ENCODE measurements at places on chromosomes 3 and 15.

GRCh38 chr3:149267565-149267964 lies 45.9 kb upstream of the CP start:
- DNase-seq, result no peak

DNA sequence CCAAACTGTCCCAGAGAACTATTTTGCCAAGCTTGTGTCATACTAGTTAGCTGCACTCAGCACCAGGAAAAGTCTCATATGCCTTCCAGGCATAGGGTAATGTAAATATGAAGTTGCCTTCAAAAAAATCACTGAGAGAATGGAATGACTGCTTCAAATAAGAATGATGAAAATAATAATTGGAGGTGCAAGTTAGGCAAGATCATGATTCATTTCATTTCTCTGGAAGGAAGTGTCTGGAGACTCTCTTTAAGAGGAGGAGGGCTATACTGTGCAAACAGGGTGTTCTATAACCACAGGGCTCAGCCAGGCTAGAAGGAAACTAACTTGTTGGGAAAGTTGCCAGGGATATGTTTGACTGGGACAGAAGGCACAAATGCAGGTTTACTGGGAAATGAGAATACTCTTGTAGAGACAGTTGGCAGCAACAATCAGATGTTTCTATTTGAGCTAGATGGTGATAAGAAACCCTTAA lies 4.3 kb downstream of the SIDT1 start:
- DNase-seq, result no peak

GRCh38 chr3:183116025-183116614 lies 16.8 kb upstream of the MCCC1 start:
- DNase-seq, result peak; percentile 19

DNA sequence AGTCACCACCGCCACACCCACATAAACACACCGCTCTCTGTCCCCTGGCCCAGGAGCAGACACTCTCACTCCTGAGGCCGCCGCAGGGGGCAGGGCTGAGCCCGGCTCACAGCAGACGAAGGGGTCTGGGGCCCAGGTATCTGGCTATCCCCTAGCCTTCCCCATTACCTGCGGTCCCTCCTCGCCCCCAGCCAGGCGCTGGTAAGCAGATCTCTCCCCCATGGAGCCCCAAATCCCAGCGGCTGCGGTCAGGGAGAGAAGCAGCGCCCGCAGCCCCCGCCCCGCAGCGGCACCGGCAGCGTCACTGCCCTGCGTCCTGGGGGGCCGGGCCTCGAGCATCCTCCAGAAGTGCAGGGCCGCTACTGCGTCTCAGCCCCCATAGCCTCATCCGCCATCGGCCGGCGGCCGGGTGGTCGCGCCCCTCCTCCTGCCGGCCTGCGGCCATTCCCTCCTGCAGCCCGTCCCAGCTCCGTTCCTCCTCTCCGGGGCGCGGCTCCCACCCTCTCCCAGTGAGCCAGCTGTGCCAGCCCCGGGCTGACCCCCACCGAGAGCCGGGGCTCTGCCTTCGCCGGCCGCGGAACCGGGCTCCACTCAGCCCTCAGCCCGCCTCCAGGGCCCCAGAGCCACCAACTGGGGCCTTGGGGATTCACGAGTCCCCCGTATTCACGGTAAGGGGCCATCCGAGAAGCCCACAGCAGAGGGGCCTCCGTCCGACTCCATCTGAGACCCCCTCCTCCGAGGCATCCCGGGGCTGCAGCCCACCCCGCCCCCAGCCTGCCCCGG lies 13.1 kb downstream of the TNK2 start:
- peak; percentile 45 for DNase-seq

DNA sequence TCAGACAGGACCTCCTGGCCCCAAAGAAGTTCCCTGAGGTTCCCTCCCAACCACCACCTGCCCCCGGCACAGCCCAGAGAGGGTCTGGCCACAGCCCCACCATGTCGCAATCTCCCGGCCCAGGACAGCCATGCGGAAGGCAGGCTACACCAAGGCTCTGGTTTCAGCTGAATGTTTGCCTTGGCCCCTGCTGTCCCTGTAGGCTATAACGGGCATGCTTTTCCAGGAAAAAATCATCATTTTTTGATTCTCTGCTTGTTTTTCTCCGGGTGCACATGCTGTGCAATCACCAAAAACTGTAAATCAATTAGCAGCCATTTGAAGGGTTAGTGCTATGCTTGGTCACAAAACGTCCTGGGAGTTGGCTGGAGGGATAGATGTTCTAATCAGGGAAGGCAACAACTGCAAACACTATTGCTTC lies 142.7 kb upstream of the IGF1R start:
- DNase-seq, result no peak

DNA sequence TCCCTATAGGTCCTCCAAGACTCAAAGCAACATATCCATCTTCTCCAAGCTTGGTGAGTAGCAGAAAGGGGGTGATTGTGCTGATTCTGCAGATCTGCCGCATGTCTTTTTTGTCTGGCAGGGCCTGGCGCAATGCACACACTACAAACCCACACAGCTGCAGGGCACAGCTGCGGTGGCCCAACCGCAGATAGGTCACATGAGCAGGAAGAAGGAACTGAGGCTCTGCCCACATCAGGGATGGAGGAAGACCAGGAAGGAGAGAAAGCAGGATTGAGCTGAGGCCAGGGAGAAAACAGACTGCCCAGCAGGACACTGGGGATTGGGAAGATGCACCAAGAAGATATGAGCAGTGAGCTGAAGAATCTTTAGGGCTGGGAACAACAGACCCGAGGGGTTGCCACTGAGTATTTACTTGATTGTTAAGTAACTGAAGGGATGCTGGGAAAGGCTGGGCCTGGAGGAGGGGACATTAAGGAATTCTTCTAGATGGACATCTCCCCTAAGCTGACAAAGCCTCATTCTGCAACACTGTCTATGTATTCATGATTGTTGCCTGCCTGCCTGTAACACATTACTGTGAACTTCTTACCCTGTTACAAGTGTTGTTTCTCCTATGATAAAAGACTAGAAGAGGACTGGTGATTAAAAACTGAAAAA lies 126.7 kb downstream of the MYLK start:
- DNase-seq, result no peak
